ENCODE measurements at places on chromosomes 7 and 10.

- DNase-seq = no peak
Observed at GRCh38 chr7:157139111-157139809, 534 bp downstream of the UBE3C start.

DNA sequence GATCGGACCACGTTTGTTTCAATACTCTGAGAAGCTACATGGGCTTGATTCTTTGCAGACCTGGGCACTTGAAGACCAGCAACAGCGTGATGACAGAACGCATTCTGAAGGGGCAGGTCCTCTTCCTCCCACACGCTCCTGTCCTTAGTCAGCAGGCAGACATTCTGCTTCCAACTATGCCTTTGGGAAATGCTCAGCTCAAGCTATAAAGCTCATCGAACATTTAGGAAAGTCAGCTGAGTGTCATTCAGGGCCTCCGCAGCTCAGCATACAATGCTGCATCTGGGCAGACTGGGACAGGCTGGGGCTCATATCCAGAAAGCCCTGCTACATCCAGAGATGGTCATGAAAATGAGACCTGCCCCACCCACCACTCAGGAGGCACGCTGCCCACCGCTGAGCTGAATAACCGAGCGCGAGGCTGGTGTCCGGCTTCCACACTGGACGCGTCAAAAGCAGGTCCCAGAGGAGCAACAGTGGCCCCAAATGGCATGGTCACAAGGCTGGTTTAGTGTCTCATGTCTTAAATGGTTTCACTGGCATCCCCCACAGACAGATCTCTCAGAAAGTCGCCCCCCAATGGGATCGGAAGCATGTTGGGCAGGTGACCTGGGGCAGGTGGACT, 274.0 kb downstream of the DNAJB6 start:
- no peak for DNase-seq

GRCh38 chr10:107451047-107451446, 286.5 kb upstream of the SORCS1 start:
- no peak for DNase-seq

DNA sequence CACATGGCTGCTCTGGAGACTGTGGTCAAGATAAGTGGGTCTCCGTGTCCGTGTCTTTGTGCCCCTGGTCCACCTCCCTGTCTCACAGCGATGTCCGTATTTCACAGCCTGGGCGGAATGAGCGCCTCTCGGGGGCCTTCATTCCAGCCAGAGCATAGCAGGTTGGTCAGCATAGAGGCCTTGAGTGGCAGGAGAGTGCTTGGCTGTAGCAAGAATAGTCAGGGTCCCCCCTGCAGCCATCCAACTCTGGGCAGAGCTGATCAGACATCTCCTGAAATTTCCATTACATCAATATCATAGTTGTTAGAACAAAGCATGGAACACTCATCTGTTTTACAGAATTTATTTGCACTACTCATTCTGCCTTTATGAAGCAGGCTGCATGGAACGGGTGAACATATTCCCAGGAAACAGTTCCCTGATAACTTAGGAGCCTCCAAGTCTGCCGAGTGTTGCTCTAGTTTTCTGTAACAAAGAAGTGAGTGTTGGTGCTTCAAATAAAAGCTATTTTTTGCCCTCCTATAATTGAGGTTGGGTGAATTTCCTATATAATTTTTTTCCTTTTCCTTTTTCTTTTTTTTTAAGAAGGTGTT, 255.3 kb downstream of the INHBA start:
- no peak for DNase-seq
